LNCaP clone FGC (cell line): ENCODE measurements at places on chromosomes 5 and 9.

DNA sequence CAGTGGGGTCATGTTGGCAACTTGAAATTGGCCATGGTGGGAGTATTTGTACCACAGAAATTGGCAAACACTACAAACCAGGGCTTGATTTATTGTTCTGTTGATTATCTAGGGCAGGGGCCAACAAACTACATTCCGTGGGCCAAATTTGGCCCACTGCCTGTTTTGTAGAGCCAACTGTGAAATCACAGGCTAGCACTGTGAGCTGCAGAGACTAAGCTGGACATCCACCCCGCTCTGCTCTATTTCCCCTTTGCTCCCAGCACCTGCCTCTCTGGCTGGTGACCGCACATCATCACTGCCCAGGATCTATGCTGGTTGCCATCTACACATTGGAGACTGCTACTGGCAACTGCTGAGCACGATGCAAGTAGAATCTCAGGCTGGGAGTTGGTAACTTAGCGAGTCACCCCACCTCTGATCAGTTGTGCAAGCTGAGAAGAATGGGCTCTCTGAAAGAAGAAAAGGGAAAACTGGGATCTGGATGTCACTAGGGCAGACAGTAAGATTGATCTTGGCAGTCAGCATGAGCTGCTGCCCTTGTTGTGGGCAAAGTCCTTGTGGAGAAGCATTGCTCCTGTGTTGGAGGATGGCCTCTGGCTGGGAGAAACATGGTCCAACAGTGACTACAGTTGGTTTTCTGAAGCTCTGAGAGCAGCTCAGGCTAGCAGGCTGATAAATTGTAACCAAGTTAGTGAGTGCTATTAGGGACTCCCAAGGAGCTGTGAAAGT, 144.7 kb upstream of the RAD23B start:
- DNase-seq, result no peak

DNA sequence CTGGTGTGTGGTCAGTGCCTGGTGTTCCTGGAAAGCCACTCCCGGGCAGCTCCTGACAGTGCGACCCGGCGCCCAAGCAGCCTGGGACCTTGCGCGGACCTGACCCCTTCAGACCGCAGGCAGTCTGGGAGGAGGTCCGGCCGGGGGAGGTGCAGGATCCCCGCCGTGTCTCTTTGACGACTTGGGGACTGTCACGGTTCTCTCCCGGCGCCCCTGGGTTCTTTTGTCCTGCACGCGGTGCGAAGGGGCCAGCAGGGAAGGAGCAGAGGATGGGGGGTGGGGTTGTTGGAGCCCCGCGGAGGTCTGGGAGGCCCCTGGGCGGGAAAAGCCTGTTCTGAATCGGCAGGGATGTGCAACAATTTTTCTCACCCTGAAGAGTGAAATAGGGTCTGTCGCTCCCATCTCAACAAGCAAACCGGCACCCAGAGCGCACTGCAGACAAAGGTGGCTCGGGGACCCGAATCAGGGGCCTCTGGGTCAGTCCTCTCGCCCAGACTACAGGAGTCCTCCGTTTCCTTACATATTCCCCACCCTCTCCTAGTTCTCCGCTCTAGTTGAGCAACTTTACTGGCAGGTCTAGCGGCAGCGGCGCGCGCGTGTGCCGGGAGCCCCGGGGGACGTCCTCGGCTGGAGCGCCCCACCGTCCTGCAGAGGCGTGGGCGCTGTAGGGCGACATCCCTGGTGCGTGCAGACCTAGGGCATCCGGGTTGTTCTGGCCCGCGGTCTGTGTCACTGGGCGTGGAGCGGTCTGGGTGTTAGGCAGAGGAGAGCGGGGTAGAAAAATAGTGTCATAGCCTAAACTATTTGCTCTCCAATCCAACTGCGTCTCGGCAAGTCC, 1.2 kb downstream of the VCAN start:
- DNase-seq, result no peak

DNA sequence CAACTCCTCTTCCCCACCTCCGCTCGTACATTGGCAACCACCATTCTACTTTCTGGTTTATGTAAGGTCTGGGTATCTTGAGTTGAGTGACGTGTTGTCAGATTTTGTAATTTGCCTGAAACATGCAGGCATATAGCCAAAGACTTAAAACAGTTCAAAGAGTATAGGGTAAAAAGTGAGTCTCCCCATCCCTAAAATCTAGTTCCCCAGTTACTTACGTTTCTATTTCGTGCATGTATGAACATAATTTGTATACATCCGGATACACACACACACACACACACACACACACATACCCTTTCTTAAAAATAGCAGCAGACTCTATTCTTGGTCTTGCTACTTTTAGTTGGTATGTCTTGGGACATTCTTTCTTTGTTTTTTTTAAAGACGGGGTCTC, 915 bp downstream of the HSDL2 start:
- DNase-seq, result no peak

- no peak for DNase-seq
These were observed 1.5 kb downstream of the AK6 start for GRCh38 chr5:69367697-69368279.

DNA sequence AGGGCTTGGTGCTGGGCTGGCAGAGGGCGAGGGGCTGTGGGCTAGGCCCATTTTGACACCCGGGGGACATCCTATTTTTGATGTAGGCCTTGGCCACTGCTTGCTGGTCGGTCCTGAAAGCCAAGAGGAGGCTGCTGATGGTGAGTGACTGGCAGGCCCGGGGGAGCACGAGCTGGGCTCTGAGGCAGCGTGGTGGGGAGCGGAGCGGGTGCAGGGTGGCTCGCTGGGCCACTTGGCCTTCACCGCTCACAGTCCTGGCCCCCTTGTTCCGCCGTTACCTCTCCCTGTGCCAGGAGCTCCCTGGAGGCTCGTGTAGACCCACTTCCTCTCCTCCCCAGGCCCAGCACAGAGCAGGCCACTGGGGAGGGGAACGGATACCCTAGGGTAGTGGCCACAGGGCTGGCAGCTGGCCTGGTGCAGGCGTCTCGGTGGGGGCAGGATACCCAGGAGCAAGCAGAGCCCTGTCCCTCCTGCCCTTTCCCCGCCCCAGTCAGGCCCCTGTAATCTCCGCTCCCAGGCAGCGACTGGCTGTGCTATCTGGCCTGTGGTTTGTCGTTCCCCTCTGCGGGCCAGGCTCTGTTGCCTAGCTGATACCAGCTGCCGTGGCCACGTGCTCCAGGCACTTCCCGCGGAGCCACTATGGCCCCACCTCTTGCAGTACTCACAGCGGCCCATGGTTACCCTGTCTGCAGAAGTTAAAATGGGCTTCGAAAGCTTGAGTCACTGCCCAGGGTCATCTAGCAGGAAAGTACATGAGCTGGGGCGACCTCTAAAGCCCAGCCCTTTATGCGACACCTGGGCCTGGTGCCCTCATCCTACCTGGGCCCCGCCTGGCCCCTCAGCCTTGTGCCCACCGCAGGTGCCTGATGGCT, 11.7 kb upstream of the DOLPP1 start:
- DNase-seq, result no peak

GRCh38 chr5:91150234-91150633, 232.9 kb downstream of the ARRDC3 start:
- no peak for DNase-seq
